NCI-H460 (cell line): ENCODE measurements at places on chromosomes 7 and 10.

GRCh38 chr7:119783799-119784198, 489.2 kb upstream of the KCND2 start:
- DNase-seq = no peak

GRCh38 chr10:93873420-93874115, 20.2 kb upstream of the SLC35G1 start:
- DNase-seq = peak; percentile 72

- DNase-seq = no peak
These were observed 468.7 kb downstream of the KCNMA1 start for GRCh38 chr10:77168861-77169260.

GRCh38 chr10:122665946-122666345, 33.7 kb downstream of the C10orf120 start:
- no peak for DNase-seq

- DNase-seq = no peak
These were observed 127.8 kb upstream of the PPIF start for GRCh38 chr10:79219322-79219957.

DNA sequence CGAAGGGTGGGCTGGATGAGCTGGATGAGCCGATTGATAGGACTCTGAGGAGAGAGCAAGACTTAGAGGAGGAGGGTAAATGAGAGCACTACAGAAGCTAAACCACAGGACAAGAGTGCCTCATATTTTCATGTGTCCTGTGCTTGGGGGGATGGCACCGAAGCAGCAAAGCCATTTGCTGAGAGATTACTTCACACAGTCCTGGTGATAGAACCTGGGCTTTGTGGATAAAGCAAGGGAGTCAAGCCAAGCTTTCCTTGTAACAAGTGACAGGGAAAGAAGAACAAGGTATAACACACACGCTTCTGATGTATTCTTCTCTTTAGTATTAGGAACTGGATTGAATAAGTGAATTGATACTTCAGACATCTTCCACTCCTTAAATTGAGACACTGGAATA, 253.7 kb downstream of the ANKRD7 start:
- no peak for DNase-seq
